ENCODE measurements at places on chromosomes 16 and 17.

GRCh38 chr16:11190588-11191560 is 65.1 kb downstream of the SOCS1 start:
- DNase-seq = no peak

DNA sequence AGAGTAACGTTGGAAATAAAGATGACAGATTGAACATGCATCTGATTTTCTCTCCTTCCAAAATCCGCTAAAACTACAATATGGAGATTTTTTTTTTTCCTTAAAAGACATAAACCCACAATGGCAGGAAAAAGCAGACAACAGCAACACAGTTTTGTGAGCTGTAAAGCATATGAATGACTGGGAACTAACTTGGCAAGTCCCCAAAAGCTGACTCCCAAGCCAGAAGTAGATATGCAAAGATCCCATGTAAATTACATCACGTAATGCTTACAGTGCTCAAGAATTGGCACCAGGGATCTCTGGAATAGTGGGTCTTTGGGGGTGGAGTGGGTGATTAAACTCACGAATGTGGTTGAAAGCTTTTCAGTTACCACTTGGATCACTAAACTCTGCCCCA is 106.6 kb downstream of the ELAC2 start:
- DNase-seq = no peak

GRCh38 chr17:17533901-17534441 is 37.8 kb upstream of the RASD1 start:
- no peak for DNase-seq

GRCh38 chr17:7004398-7005253 is 7.8 kb upstream of the RNASEK start:
- peak; percentile 40 for DNase-seq

GRCh38 chr17:74392848-74393247 is 25.5 kb downstream of the GPR142 start:
- DNase-seq = no peak

- DNase-seq = no peak
Observed at GRCh38 chr17:64323774-64324173, 60.7 kb upstream of the TEX2 start.

DNA sequence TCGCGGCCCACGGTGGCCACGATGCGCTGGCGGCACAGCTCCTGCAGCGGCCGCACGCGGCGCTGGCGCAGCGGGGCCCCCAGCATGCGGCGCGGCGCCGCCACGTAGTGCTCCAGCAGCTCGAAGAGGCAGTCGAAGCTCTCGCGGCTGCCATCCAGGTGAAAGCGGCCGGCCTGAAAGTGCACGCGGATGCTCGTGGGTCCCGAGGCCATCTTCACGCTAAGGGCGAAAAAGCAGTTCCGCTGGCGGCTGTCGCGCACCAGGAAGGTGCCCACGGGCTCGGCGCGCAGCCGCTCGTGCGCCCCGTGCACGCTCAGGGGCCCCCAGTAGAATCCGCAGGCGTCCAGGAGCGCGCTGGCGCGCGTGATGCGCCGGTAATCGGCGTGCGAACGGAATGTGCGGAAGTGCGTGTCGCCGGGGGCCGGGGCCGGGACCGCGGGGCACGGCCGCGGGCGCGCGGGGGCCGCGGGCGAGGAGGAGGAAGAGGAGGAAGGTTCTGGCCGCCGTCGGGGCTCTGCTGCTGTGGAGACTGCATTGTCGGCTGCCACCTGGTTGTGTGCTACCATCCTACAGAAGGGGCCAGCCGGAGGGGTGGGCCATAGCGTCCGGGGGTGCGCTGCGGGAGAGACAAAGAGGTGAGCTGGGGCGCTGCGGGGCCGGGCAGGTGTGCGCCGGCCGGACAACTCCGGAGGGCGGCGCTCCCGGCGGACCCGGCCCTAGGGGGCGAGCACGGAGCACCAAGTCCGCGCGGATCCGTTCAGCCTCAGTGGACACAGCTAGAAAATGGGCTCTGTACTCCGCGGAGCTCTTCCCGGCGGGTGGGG is 879 bp downstream of the SOCS1 start:
- peak; percentile 67 for DNase-seq

DNA sequence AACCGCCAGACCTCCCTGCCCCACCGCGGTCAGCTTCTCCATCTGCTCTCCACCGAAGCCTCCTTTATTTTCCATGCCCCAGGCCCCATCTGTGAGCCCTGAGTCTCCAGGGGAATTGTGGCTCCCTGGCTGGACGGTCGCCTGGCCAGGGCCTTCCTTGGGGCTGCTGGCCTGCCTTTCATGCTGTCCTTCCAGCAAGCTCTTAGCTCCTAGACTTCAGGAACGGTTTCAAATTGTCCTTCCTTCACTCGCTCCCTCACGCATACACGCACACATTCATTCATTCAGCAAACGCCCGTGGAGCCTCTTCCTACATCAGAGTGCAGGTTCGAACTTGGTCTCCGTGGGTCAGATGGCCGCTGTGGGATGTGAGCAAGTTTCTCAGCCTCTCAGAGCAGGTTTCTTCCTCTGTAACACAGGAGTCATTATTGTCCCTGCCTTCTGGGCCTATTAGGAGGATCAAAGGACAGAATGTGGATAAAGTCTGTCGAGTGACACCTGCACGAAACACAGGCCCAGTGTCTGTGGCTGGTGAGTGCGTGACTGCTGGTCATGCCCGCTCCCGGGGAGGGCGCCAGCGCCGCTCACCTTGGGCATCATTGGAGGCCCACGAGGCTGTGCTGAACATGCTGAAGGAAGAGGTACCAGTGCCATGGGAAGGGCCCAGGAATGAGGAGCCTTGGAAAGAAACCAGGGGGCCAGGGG is 18.7 kb upstream of the GSE1 start:
- DNase-seq = no peak

Measured in urothelium cell line (cell line).